ENCODE measurements at places on chromosomes 2 and 18.

- DNase-seq = no peak
These were observed 862 bp upstream of the TMEM177 start for GRCh38 chr2:119678021-119678656.

- no peak for DNase-seq
These were observed 7.0 kb upstream of the STK39 start for GRCh38 chr2:168254158-168254935.

DNA sequence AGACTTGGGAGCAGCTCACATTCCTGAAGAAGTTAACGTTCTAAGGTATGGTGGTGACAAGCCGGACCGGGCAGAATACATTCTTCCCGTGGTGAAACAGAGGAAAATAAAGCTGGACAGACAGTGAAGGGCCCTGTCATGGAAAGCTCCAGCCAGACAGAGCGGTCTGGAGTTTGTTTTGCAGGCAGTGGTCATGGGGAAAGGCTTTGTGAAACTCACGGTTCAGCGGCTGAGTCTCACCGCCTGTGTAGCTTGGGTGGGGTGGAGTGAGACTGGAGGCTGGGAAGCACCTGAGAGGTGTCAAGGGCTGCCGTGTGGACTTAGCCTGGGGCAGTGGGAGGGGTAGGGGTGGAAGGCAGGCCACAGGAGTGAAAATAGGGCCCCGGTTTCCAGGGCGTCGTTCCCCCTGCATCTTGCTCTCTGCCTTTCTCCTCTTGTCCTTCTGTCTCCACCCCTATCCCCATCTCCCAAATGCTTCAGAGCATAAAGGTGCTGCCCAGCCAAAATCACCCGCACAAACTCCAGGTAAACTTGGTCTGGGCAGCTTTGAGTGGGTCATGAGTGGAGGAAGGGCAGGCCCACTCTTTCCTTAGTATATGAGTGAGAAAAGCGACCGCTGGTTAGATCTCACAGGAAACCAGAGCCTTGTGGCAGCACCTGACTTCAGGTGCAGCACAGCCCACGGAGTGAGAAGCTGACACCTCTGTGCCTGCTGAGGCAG lies 11.4 kb upstream of the SLC20A1 start:
- DNase-seq = no peak

DNA sequence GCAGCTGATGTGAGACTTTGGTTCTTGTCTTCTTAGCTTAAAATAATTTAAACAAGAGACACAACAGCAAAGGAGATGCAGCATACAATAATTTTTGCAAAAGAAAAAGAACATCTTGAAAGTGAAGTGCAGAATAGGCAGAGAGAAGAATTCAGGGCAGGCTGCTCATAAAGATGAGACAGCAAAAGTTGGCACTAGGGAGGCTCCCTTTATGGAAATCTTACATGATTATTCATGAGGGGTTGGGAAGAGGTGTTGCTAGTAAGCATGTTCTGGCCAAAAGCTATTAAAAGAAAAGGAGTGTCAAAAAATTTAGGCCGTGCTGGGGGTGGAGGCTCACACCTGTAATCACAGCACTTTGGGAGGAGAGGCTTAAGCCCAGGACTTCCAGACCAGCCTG lies 4.2 kb upstream of the ALPP start:
- DNase-seq = no peak

DNA sequence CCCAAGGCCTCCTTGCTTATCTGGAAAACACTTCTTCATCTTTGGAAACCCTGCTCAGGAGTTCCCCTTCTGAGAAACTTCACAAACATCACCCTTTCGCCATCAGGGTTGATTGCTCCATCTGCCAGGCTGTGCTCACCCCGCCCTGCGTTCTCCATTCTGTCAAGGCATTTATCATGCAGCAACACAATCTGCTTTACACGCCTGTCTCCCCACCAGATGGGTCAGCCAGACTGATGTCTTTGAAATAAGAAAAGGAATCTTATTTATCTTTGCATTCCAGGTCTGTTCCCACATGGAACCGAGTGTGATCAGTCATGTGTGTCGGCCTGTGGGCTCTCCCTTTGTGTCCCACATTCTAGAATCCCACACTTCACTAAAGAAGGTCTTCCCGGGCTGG lies 110.0 kb upstream of the ARL4C start:
- no peak for DNase-seq

DNA sequence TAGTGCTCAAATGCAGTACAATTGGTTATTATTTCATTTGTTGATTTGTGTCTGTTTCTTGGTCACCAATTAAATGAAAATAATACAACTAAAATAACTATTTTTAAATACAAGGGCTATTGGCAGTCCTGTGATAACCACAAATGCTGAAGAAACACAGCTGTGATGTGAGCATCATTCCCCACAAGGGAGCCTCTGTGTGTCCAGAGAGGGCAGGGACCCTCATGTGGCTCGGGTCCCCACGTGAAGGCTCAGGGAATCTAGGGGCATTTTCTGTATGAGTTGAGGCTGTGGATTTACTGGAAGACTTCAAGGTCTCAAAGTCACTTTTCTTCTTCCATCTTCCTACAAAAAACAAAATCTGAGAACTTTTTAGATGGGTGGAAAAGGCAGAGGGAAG lies 316.1 kb upstream of the RAB12 start:
- DNase-seq = no peak

DNA sequence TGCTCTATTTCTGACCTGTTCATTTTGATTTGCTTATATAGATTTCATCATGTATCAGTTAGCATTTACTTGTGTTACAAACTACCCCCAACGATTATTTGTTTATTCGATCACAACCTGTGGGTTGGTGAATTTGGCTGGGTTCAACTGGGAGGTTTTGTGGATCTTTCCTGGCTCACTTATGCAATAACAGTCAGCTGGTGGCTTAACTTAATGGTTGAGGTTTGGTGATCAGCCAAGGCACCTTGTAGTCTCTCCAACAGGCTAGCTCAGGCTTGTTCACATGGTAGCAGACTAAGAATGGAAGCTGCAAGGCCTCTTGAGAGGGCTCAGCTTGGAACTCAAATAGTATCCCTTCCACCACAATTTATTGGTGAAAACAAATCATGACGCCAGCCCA lies 5.4 kb upstream of the PUM2 start:
- no peak for DNase-seq

DNA sequence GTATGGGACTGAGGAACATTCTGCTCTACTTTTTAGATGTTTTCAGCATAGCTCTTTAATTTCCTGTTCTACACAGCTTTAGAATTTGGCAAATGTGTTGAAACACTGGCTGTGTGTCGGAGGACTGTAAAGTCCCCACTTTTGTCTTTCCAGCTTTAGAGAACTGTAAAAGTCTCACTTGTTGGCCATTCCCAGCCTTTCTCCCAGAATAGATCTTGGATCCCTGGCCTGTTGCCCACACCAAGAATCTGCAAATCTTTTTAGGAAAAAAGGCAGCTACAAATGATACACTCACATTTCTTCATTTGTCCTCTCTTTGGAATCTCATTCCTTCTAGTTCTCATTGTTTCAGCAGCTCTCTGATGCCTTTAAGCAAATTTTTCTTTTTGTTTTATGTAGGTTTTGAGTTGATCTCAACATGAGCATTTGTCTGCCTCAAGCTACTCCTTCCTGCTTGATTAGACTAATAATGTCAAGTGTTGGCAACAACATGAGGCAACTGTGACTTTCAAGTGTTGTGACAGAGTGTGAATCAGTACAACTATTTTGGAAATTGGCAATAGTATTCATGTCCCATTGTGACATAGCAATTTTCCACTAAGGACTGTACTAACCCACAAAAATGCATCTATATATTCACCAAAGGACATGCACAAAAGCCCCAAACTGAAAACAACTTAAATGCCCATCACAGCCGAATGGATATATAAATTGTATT lies 610.8 kb downstream of the EPHA4 start:
- DNase-seq = no peak

GRCh38 chr2:1796232-1796930 lies 52.1 kb upstream of the PXDN start:
- no peak for DNase-seq

GRCh38 chr18:62258093-62258492 lies 67.0 kb upstream of the TNFRSF11A start:
- DNase-seq = no peak

GRCh38 chr2:36904636-36905035 lies 61.7 kb downstream of the STRN start:
- no peak for DNase-seq

DNA sequence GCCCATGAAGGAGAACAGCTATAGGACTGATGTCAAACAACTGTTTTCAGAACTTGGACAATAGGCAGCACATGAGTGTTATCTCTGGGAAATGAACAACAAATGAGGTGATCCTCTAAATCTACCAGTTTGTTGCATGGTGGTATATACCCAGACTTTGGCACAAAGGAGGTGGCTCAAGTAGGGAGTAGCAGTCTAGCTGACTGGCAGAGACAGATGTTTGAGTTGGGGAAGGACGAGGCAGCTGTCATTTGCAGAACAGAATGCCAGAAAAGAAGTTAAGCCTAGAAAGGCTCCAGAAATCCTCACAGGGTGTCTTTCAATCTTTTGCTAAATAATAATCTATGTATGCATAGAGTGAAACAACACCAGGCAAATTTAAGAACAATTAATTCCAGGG lies 47.4 kb downstream of the RPE start:
- DNase-seq = no peak

- no peak for DNase-seq
These were observed 136.6 kb upstream of the GLI2 start for GRCh38 chr2:120599072-120599471.

GRCh38 chr2:238024986-238025385 lies 35.8 kb upstream of the SCLY start:
- no peak for DNase-seq

DNA sequence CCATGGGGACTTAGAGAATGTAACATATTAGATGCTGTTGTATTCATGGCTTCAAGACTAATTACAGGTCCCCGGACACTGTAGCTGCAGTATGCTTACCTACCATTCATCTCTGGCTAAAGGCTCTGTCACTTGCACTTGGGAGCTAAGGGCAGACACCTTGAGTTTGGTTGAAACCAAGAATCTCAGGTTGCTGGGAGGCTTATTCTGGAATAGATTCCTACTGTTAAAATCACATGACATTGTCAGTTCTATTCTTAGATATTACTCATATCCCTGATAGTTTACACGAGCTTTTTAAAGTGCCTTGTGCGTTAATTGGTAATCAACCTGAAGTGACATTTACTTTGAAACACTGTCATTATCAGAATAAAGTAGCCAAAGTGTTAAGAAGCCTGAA lies 73.0 kb upstream of the EPB41L5 start:
- DNase-seq = no peak

GRCh38 chr18:11880586-11881304 lies 27.4 kb downstream of the MPPE1 start:
- no peak for DNase-seq

GRCh38 chr2:4588606-4589005 lies 885.2 kb downstream of the DCDC2C start:
- no peak for DNase-seq

GRCh38 chr2:65214361-65214760 lies 13.3 kb upstream of the ACTR2 start:
- no peak for DNase-seq

GRCh38 chr2:217900010-217900779 lies 102.6 kb downstream of the TNS1 start:
- DNase-seq = no peak

Measured in cerebellum (tissue), 4 donors.